ENCODE measurements at places on chromosomes 12 and 14.

- DNase-seq = no peak
Observed at GRCh38 chr12:126506426-126507182, 1441.4 kb downstream of the AACS start.

GRCh38 chr12:13033476-13033875, 10.7 kb upstream of the FAM234B start:
- DNase-seq = no peak

DNA sequence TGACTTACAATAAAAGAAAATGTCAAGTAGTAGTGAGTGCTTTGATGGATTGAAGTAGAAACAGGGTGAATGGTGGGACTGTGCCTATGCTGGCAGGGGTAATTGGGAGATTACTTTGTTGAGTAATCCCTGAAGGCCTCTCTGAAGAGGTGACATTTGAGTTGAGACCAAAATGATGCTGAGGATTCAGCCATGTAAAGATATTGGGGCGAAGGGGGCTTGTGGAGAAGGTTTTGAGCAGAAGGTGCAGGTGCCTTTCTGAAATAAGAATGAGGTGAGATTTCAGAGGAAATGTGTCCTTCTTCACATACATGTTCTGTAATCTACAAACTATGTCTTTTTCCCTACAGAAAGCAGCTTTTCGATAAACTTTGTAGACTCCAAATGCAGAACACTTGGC, 8.0 kb downstream of the GNG2 start:
- no peak for DNase-seq

GRCh38 chr12:18428416-18428815, 167.1 kb downstream of the PIK3C2G start:
- no peak for DNase-seq

- DNase-seq = no peak
Observed at GRCh38 chr12:19388131-19388549, 51.2 kb upstream of the AEBP2 start.

GRCh38 chr14:21680072-21680471, 6.5 kb upstream of the OR4E1 start:
- DNase-seq = no peak

- no peak for DNase-seq
Observed at GRCh38 chr12:13288501-13288900, 92.0 kb downstream of the EMP1 start.
